ENCODE measurements at places on chromosomes 6 and 20. TPM values are rescaled to one million over a fixed set of nuclear protein-coding genes. Genes with fewer than 3 reads are reported as not detected.

The PI16 gene
- total RNA-seq: not detected

The OPN5 gene
- total RNA-seq: not detected

The ZNF165 gene
- 0.16 TPM for total RNA-seq

The CALHM6 gene
- 1.1 TPM for total RNA-seq

The CGA gene
- not detected for total RNA-seq

The MLIP gene
- 0.54 TPM for total RNA-seq

The L3MBTL1 gene
- total RNA-seq: 2.0 TPM

The TRIM15 gene
- total RNA-seq: not detected

The CTAGE9 gene
- not detected for total RNA-seq

The SYTL3 gene
- total RNA-seq: 5.2 TPM

The PSORS1C1 gene
- 1.1 TPM for total RNA-seq

The CLDN20 gene
- total RNA-seq: not detected

The MMP24 gene
- 0.16 TPM for total RNA-seq

The UBD gene
- not detected for total RNA-seq

The LAMA4 gene
- 172 TPM for total RNA-seq

The IL17A gene
- not detected for total RNA-seq

The OR2J3 gene
- total RNA-seq: not detected

The GNAS-AS1 gene
- total RNA-seq: 0.32 TPM

The OPRM1 gene
- total RNA-seq: not detected

The PPP1R3G gene
- total RNA-seq: 1.3 TPM

The ZC2HC1B gene
- total RNA-seq: not detected

The SLCO4A1 gene
- 0.54 TPM for total RNA-seq

The GRM1 gene
- total RNA-seq: not detected

The IMPG1 gene
- total RNA-seq: not detected

The TRIM10 gene
- total RNA-seq: not detected

The RAD21L1 gene
- not detected for total RNA-seq

The RCAN2 gene
- 0.16 TPM for total RNA-seq

The NUDT3 gene
- total RNA-seq: 19.0 TPM

The IRF4 gene
- total RNA-seq: not detected

The TBX18 gene
- total RNA-seq: 45.5 TPM

The ADGRF5 gene
- 3.4 TPM for total RNA-seq

The TTK gene
- total RNA-seq: 11.2 TPM

The PDYN gene
- not detected for total RNA-seq

The FNDC1 gene
- 0.32 TPM for total RNA-seq

The HSP90AB1 gene
- 654 TPM for total RNA-seq

The SLC22A1 gene
- not detected for total RNA-seq

The LRRC73 gene
- 1.5 TPM for total RNA-seq

The TMEM170B gene
- 0.49 TPM for total RNA-seq

All from cardiac atrium fibroblast (primary cell).